Activated CD8-positive, alpha-beta memory T cell treated with anti-CD3 and anti-CD28 coated beads for 24 hours (primary cell): ENCODE measurements at places on chromosomes 11 and 22.

- DNase-seq = no peak
Observed at GRCh38 chr11:35683728-35684339, 21.3 kb downstream of the TRIM44 start.

- no peak for DNase-seq
Observed at GRCh38 chr11:14270690-14271542, 88.1 kb downstream of the RRAS2 start.

DNA sequence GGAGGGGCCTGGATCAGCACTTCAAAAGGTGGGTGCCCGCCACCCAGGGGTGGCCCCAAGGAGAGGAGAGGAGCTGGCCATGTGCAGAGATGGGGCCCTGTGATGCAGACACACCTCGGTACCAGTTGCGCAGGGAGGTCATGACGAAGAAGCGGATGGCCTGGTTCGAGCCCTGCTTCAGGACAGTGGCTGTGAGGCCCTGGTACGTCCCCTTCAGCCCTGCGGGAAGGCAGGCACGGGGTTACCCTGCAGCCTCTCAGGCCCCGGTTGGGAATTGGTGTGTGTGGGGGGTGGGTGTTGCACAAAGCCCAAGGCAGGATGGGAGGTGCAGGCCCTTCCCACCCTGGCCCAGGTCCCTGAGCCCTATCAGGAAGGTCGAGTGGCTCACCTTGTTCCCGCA lies 1.8 kb downstream of the SLC25A1 start:
- no peak for DNase-seq

- peak; percentile 40 for DNase-seq
Observed at GRCh38 chr11:78219493-78220217, 30.9 kb downstream of the USP35 start.

GRCh38 chr11:63889344-63889743 lies 27.6 kb downstream of the RCOR2 start:
- no peak for DNase-seq
